ENCODE measurements at places on chromosomes 6 and 20.

DNA sequence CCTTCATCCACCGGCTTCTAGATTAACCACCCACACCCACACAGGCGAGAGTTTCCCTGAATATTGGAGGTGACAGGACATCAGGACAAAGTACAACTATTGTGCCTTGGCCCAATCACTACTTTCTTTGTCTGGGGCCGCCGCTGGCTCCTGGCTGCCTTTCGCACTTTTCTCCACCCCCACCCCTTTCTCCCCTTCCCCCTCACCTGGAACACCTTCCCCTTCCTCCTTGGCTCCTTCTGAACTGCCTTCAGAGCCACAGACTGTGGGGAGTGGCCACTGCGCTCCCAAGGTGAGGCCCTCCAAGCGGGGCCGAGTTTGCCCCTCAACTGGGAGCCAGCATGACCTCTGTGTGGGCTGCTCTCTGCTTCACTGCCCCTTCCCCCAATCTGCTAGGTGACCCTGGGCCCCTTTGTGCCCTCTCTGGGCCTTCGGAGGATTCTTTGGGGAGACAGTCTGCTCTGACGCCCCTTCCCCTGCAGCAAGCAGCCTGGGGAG is 3.0 kb upstream of the VEGFA start:
- DNase-seq: no peak

GRCh38 chr20:63850689-63851547 is 10.4 kb upstream of the ABHD16B start:
- peak; percentile 47 for DNase-seq

GRCh38 chr20:34047010-34047687 is 53.4 kb downstream of the RALY start:
- DNase-seq: no peak

DNA sequence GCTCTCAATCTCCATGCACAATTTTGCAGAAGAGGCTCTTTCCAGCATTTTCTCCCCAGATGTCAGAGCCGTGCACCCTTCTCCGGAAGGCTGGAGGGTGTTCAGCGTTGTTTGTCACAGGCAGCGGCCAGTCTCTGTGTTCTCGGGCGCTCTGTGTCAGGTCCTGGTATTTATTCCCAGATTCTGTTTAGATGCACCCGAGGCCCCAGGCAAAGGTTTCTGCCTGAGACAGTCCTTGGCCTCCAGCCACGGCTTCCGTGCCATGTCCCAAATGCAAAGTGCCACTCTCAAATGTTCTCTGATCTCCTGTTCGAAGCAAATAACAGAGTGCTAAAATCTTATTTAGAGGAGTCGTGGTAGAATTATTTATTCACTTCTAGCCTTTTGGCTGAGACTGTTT is 140.3 kb upstream of the AGPAT4 start:
- no peak for DNase-seq

DNA sequence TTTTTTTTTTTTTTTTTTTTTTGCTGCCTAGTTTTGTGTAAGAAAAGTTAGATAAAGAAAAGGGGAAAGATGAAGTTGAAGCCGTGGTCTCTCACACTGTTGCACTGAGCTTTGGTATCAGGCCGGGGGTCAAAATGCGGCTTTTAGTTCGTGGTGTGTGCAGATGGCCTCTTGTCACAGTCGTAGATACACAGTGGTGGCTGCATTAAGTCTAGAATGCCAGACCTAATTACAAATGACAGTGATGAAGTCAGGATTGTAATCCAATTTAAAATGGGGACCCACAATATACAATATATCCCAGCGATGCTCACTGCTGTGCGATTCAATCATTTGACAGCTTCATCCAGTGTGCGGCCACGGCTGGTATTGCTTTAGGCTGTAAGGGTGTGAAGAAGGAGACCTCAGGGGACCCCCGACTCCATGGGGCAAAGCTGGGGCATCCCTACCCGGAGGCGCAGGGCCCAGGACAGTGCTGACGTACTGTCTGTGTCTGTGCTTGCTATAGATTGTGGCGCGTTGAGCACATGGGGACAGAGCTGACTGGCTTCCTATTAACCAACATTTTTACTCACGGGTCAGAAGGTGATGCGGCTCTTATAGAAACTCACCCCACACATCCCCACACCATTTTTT is 210.0 kb upstream of the SOX4 start:
- no peak for DNase-seq

- DNase-seq: peak; percentile 50
Observed at GRCh38 chr20:57451795-57452661, 60.8 kb downstream of the RBM38 start.

DNA sequence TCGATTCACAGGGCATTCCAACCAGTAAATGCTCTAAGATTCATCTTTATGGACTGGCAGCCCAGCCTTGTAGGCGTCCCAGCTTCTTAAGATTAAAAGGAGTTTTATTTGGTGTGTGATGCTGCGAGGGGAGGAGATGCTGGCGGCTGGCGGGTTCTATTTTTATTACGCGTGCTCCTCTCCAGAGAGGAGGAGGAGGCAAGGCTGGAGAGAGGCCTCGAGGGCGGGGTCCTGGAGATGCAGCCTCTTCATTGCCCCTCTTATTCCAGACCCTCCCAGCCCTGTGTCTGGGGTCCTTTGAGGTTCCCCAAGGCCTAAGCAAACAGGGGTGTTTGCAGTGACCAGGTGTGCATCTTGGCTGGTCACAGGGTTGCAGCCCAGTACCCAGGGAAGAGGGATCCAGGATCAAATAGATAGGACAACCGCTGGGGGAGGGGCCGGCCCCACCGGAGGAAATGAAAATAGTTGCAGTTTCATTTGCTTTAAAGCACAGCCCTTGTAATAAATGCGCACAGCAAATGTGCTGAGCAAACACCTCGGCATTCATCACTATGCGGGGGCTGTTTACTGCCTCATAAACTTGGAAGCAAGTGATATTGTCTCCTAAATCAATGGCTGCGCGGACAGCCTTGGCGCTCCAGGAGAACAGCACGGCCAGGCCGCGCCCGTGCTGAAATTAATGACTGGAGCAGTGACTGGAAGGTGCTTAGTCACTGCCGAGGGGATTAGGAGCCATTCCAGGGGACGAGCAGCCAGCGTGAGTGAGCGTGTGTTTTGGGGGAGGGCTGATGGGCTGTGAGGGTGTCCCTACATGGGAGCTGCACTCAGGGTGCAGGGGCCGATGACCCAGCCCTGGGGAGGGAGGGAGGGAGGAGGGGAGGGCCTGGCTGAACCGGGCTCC is 83.0 kb downstream of the TMEM242 start:
- peak; percentile 57 for DNase-seq

DNA sequence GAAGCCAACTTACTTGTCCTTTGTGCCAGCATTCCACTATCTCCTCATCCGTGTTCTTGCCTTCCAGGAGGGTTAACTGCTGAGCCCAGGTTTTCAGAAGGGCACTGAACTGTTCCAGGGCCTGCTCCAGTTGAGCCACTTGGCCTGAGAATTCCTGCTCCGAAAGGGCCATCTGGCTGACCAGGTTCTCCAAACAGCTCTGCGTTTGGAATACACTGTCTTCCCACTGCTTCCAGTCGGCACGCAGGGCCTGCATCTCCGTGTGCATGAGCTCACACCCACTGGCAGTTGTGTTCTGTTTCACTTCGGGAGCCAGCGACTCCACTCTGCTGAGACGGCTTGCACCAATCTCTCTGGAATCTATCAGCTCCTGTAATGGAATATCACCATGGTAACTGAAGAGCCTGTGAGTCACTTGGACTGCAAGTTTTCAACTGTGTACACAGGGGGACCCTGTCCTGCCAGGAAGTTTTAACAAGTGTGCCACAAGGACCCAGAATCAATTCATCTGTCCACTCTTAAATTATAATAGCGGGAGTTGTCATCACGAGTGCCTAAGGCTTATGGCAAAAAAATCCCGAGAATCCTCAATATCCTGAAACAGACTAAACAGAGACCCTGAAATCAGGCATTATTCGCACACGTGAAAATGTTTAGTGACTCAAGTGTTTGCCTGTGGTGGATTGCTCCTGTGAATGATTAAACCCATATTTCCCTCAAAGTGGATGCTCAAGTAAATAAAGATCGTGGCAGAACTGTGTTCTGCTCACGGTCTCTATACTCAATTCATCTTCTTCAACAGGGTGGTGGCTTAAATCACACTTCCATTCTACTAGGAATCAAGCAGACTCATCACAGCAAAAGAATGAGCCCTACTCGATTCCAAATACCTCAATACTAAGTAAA is 255.9 kb downstream of the SYNE1 start:
- no peak for DNase-seq

DNA sequence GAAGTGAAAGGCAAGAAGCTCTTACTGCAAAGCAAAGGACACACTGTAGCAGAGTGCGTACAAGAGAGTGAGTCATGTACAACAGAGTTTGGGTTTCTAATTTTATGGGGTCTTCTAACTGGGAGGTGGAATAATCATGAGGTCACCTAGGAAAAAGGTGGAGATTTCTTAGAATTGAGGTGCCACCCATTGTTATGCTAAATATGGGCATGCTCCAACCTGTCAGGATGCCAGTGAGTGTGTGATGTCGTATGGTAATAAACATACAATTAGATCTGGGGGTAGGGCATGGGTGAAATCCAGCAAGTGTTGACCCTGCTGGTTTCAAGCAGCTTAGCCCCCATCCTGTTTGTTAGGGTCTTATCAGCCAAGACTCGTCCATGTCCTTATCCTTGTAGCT is 46.6 kb downstream of the OR2B6 start:
- no peak for DNase-seq

DNA sequence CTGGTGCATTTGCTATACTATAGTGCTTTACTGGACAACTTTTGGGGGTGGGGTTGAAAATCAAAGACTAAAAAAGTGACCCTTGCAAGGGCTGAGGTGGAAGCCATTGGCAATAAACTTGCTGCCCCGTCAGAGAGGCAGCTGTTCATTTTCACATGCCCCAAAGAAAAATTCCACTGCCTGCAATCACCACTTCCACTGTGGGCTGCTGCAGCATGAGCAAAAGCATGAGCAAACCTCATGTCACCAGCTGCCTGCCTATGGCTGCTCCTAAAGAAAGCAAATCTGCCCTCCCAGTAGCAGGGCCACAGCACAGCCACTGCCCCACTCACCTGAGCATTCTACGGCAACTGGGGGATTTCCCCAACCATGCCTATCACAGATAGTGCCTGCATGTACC is 290.0 kb downstream of the PAX1 start:
- no peak for DNase-seq

- DNase-seq: peak; percentile 27
Observed at GRCh38 chr6:6131492-6132109, 124.9 kb upstream of the NRN1 start.

- DNase-seq: no peak
Observed at GRCh38 chr6:12170351-12171092, 119.6 kb upstream of the EDN1 start.

- DNase-seq: no peak
Observed at GRCh38 chr6:64774881-64775280, 932.1 kb downstream of the EYS start.

DNA sequence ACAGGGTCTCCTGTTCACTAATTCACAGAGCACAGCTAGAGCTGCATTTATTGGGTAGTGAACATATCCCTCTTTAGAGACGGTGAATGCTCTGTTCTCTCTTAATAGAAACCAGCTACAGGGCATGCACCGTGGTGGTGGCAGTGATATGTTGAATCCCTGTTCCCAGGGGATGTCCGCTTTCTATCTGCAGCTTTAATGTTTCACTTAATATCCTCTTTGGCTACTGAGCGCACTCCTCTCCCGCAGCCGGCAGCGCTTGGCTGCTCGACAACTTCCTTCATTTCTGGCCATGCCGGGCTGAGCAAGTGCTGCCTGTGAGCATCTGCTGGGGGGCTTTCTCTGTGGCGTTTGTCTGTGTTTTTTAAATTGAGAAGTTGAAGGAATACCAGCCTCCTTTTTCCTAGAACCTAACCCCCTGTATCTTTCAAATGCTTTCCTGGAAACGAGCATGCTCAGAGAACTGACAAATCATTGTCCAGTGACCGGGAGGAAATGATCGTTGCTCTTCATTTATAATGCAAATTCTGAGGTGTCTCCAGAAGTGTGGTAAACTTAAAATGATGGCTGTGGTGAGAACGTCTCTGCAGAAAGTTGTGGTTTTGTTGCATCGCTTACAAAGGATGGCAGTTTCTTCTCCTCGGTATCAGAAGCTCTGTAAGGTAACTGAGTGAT is 297.9 kb downstream of the UTRN start:
- DNase-seq: peak; percentile 67

DNA sequence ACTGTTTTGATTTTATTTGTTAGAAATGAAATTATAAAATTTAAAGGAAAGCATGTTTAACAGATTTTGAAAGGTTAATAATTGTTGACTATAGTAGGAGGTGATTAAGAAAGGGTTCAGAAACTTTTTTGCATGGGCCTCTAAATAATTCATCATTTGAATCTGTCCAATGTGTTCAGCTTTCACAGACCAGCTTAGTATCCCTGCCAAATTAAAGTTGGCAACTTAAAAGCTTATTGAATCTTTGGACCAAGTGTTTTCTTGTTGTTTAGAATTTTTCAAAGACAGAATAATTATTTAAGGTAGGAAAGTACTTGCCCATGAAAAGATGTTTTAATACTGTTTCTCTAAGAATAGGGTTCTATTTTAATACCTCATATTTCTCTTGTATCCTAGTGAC is 466.0 kb downstream of the GJA1 start:
- no peak for DNase-seq

GRCh38 chr20:13493143-13493542 is 145.6 kb downstream of the TASP1 start:
- no peak for DNase-seq

GRCh38 chr6:130524552-130524951 is 158.7 kb downstream of the TMEM200A start:
- DNase-seq: no peak

GRCh38 chr20:8946036-8946940 is 122.6 kb upstream of the PLCB4 start:
- DNase-seq: no peak

- no peak for DNase-seq
Observed at GRCh38 chr20:1627200-1627550, 7.4 kb upstream of the SIRPB1 start.

GRCh38 chr6:15250187-15251168 is 4.6 kb downstream of the JARID2 start:
- DNase-seq: no peak

GRCh38 chr6:14510038-14510437 is 392.5 kb downstream of the CD83 start:
- DNase-seq: no peak

- no peak for DNase-seq
Observed at GRCh38 chr6:2135401-2135800, 110.0 kb downstream of the GMDS start.

- no peak for DNase-seq
Observed at GRCh38 chr6:136737374-136737844, 54.9 kb downstream of the MAP3K5 start.

- DNase-seq: no peak
Observed at GRCh38 chr6:119476554-119476953, 127.0 kb upstream of the MAN1A1 start.

Data from activated naive CD4-positive, alpha-beta T cell treated with anti-CD3 and anti-CD28 coated beads, Interleukin-2, amount 10 ng/mL, durations not matched to agents 7 days and 5 days (primary cell).